Stimulated activated CD8-positive, alpha-beta memory T cell treated with anti-CD3 and anti-CD28 coated beads, Interleukin-4, amount 100 ng/mL, for 1 hour (primary cell): ENCODE measurements at places on chromosomes 1 and 21.

DNA sequence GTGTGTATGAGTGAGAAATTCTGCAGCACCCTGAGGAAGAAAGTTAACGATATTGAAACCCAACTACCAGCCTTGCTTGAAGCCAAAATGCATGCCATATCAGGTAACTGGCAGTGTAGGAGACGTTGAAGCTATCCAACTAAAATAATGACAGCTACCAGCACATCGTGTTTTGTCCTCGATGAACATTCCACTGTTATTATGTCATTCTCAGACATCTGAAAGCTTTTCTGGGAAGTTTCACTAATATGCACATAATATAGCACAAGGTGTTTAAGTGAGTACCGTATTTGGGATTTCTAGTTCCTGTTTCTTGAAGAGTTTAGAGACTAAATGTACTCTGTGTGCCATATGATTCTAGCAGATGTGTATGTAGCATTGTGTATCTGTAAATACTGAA lies 173.5 kb downstream of the DISC1 start:
- DNase-seq: no peak

DNA sequence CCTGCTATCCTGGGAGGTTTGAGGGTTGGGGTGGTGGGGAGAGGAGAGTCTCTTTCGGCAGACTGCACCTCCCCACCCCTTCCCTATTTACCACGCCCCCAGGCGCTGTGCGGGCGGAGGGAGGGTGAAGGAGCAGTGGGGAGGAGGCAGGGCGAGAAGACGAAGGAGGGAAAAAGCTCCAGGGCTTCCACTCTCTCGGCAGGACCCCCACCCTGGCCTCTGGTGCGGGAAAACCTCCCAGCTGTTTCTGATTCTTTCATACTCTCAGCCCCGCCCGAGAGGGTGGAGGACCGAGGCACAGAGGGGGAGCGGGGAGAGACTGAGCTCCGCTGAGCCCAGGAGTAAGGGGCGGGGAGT lies 866 bp upstream of the WNT2B start:
- DNase-seq: no peak

DNA sequence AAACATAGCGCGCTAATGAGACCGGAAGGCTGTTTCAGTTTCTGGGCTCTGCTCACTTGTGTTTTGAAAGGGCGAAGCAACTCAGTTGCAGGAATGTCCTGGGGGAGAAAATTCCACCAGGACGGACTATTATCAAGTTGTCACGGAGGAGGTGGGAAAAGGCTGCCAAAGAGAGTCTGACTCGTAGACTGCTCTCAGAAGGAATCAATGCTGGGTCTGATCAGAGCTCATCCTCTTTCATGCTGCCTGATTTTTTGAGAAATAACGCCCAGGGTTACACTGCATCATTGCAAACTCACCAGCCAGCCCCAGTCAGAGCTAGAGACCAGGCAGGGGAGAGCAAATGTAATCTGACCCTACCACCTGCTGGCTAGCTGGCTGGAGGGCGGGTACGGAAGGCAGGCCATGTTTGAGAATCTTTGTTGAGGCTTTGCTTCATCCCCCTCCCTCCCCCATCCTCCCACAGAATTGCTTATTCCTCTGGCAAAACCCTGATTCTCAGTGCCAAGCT lies 36.4 kb upstream of the BCL9 start:
- no peak for DNase-seq

DNA sequence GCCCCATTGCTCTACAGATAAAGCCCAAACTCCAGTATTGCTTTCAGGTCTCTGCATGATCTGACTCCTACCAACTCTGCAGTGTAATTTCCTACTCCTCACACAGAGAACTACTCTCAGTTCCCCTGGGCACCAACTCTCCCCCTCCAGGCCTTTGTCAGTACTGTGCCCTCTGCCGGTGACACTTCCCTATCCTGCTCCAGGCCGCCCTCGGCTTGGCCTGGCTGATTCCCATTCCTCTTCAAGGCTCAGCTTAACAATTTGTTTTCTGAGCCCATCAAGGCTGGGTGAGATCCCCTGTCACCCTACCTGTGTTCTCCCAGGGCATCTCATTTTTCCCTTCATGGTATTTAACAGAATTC lies 2.6 kb downstream of the SLAMF8 start:
- DNase-seq: no peak

DNA sequence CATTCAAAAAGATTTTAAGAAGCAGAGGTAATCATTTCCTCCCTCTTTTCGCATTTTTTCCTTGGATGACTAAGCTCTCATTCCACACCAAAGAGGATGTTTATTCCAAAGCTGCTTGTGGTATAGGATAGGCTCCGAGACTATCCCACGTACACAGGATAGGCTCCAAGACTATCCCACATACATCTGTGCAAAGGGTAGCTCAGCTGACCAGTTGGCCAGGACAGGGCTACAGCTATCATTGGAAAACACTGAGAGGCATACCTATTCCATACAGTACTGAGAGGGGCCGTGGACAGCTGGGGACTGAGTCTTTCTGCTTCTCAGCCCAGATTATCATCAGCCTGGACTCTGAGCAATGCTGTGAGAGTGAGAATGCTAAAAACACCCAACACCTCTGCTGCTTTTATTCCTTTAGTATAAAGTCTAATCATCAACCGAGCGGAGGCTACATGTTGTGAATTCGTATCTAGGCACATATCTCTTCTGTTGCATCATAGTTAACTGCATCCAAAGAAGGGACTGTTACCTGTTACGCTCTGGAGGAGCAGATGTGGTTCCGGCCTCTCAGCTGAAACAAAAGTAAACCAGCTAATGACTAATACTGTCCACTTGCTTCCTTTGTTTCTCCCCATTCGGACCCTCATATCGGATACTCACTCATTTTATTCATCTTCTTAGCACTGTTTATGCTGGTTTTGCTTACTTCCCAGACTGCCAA lies 141.0 kb downstream of the TNFSF18 start:
- DNase-seq: no peak

- no peak for DNase-seq
These were observed 2.4 kb downstream of the PGD start for GRCh38 chr1:10401281-10401680.

GRCh38 chr1:208088319-208088718 lies 155.9 kb downstream of the PLXNA2 start:
- DNase-seq: no peak

- DNase-seq: peak; percentile 49
These were observed 432 bp downstream of the AKT3 start for GRCh38 chr1:243849421-243850201.

- DNase-seq: no peak
These were observed 515.0 kb downstream of the COL11A1 start for GRCh38 chr1:102593276-102593675.

- DNase-seq: no peak
These were observed 57.8 kb downstream of the ESRRG start for GRCh38 chr1:216665406-216665805.

GRCh38 chr1:225943582-225943981 lies 2.6 kb upstream of the LEFTY2 start:
- DNase-seq: no peak

- no peak for DNase-seq
These were observed 9.4 kb downstream of the PIGP start for GRCh38 chr21:37063433-37063832.

DNA sequence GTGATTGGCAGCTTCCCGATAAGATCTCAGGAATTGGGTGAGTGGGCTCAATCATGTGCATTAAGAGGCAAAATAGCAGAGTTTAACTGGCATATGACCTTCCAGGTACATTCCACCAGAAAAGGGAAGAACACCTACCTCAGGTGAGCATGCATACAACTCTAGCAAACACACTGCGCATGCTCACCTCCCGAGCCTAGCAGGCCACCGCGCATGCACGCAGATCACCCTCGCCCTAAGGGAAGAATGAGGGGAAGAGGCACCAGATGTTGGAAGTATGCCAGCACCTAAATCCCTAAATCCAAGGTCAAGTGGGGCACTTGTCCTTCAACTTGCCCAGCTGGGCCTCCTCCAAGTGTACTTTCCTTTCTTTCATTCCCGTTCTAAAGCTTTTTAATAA lies 23.6 kb upstream of the CBR3 start:
- DNase-seq: no peak

DNA sequence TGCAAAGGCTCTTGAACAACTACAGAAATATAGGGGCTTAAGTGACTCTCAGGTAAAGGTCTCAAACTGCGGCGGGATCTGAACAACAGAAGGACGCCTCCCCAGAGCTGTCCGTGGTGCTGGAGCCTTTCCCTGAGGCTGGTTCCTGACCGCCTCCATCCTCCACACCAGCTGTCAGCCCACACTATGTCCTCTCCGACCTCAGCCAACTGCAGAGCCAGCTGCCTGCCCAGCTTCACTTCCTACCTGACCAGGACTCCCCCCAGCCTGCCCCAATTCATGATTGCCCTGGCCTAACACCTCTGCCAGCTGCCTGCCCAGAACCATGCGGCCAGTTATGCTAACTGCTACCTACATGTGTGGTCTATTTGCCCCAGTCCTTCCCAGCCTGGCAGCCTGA lies 63.6 kb upstream of the ZC3H12A start:
- DNase-seq: no peak

GRCh38 chr1:30275926-30276764 lies 447.2 kb downstream of the MATN1 start:
- no peak for DNase-seq

- no peak for DNase-seq
These were observed 101.6 kb downstream of the TLR5 start for GRCh38 chr1:223041481-223041880.
